ENCODE measurements at places on chromosomes 7 and 10.

DNA sequence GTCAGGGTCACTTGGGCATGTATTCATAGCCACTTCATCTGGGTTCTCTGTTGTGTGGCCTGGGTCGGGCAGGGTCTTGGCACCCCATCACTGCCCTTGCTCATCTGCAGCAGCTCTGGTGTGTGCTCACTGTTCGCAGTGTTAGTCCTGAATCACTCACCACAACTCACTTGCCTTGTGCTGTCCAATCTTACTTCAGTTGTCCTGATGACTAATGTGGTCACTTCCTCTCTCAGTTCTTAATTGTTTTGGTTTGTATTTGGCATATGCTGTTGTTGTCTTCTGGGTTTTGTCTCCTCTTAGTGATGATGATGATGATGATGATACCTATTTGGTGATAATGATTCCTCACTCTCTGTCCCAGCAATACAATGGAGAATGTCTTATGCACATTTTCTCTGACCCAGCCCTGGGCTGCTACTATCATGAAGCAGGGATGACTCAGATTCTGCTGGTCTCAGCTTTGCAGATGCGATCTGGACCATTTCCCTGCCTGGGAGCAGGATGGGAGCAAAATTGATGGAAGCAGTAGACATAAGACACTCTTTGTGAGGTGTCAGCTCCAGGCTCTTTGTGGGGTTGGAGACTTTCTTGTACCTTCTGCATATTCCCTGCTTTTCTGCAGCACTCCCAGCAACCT is 17.0 kb downstream of the ADRA2A start:
- no peak for DNase-seq

- DNase-seq: no peak
These were observed 52.0 kb downstream of the GRB10 start for GRCh38 chr7:50730446-50731400.

- no peak for DNase-seq
These were observed 10.8 kb upstream of the XPNPEP1 start for GRCh38 chr10:109933984-109934565.

DNA sequence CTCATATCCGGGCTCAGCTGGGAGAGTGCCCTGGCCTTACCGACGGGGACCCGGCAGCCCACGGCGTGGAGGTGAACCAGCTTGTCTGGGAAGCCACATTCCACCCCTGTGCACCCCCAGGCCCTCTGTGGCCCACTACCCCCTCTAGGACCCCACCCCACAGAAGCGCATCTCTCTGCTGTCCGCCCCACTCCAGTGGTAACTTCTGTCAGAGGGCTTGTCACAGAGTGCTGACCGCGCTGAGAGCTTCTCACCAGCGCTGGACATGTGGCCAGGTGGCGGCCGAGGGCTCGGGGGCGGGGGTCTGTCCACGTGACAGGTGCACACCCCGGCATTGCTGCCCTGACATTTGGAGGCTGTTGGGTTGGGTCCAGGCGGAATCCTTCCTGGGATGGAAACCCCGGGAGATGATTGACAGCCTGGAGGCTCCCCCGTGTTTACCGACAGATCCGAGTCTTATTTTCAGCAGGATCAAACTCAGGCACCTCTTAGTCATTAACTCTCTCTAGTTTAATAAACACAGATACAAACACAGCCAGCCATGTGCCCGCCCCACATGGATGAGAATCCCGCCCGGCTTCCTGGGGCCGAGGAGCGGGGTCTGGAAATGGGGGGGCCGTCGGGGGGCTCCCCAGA is 5.1 kb downstream of the ELFN1 start:
- peak; percentile 57 for DNase-seq

GRCh38 chr10:48856855-48857254 is 82.8 kb downstream of the LRRC18 start:
- DNase-seq: no peak

DNA sequence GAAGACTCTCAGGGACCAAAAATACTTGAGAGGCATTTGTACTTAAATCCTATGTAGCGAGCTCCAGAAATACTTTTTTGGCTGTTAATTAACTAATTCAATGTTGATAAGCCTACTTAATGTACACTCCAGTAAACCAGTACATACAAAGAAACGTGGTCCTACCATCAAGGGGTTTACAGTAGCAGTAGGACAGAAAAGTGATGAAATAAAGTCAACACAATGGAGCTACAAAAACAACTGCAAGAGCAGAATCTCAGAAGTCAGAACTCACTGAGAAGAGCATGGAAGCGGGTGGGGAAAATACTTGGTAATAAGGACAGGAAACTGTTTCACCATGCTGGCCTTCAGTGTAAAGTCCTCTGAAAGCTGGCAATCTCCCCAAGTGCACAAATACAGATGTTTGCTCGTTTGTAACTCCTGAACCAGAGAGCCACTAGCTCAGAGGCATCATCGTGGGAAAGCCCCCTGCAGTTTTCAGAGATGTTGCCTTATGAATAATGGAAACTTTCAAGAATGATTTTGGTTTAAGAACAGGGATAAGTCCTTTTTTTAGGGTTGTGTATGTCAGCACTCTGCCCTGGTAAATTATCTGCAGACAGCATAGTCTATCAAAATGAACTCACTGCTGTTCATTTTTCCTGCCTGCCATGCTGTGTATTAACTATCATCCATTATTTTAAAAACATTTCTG is 233.2 kb downstream of the SORCS1 start:
- DNase-seq: no peak

DNA sequence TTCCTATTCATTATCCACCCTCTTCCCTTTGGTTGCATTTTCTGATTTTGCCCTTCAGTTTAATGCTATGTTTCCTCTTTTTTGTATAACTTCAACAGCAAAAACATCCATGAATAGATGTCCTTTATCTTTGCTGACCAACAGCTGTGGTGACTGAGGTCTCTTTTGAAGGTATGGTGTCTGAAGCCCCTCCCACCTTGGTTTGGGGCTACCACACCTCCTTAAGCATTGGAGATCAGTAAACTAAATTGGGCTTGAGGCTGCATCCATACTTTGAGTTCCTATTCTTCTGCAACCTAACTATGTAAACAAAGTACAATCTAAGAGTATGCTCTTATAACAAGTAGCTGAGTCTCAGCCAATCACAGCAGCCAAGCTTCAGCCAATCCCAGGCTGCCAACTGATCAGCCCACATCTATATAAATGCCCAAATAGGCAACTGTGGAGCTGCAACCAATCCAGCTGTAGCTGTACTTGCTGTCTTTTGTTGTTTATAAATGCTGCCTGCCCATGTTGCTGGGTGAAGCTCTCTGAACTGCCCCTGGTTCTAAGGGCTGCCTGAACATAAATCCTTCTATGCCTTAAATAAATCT is 69.4 kb upstream of the PDLIM1 start:
- no peak for DNase-seq

DNA sequence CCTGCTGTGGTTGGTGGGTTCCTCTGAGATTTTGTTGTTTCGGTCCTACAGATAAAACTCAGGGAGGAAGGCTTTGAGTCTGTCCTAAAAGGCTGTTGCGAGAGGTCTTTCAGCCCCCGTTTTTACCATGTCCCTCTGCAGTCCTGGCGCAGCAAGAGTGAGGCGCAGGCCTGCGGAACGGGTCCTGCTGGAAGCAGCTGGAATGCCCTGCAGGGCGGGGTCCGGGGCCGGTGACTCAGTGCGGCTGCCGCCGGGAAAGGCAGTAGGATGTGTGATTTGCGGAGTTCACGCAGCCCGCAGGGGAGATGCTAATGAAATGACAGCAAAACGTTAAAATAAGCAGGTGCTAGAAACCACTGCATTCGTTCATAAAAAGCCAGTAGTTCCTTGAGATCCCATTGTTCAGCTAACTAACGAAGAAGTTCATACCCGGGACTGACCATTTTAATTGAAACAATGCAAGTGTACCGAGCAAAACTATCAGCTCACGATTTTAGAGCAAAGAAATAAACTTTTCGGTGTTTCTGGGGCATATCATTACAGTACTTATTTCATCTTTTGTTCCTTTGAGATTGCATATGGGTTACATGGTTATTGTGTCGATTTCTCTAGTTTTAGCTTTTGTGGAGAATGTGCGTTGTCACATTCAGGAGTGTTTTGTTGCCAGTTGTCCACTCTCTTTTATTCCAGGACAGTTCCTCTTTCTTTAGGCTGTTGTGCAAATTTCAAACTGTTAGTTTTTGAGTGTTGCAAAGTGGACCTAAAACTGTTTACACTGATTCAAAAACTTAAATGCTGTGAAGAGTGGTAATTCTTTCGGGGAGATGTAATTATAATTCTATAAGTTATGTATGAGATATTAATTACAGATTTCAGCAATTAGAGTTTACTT is 783 bp downstream of the ANLN start:
- DNase-seq: peak; percentile 78

DNA sequence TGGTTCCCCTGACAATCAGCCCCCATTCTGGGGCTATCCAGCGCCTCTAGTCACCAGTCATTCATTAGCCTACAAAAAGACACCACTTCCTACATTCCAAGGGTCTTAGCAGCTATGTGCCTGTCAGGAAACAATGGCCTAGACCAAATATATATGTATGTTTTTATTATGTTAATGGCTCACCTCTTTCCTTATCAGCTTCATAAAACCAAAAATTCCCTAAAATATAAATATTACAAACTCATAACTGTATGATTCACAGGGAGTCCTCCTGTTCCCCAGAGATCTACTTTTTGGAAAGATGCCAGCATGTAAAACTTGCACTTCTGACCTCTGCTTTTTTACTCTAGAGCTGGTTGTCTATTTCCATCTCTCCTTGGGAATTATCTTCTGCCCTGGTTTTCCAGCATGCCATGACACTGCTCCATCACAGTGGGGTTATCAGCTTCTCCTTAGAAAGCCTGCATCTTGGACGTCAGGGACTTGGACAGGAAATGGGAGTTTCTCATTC is 79.2 kb downstream of the ABCA13 start:
- no peak for DNase-seq

GRCh38 chr7:107463139-107464078 is 6.4 kb upstream of the GPR22 start:
- DNase-seq: peak; percentile 75

- no peak for DNase-seq
These were observed 93.0 kb upstream of the CYP26C1 start for GRCh38 chr10:92967641-92968040.

DNA sequence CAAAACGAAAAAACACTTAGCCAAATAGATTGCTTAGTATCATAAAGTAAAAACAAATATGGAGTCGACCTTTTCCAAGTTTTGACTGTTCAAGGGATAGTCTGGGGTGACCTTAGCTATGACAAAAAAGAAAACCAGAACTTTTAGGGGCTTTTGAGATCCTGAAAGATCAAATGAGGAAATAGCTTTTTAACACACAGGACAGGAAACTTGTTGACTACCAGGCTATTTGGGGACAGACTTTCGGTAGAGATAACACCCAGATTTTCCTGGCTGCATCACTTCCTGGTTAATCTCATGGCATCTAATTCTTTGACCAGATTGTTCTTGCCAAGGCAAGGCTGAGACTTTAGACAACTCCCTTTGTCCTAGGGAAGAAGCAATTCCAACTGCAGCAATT is 34.5 kb upstream of the EGR2 start:
- no peak for DNase-seq

- no peak for DNase-seq
These were observed 23.7 kb downstream of the XPNPEP1 start for GRCh38 chr10:109899356-109900331.

DNA sequence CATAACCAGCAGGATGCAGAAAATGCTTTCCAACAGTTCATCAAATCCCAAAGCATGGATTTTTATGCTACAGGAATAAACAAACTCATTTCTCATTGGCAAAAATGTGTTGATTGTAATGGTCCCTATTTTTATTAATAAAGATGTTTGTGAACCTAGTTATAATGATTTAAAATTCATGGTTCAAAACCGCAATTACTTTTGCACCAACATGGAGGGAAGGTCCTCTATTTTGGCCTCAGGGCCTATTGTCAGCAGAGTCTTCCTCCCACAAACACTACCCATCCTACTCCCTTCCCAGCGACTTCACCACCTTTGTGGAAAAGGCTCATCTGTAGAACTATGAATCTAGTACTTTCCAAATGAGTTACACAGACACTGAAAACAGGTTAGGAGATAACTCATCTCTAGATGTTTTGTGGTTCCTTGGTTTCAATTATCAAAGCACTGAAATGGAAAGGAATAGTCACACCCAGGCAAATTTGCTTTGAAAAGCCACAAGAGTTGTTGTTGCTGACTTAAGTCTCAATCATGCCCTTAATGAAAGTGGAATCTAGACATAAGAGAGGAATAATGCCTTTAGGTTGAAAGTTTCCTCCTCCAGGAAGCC is 59.4 kb upstream of the FRMD4A start:
- no peak for DNase-seq

- no peak for DNase-seq
These were observed 154.0 kb downstream of the SGMS1 start for GRCh38 chr10:50469778-50470193.

GRCh38 chr10:12609435-12609834 is 260.1 kb downstream of the CAMK1D start:
- DNase-seq: no peak

DNA sequence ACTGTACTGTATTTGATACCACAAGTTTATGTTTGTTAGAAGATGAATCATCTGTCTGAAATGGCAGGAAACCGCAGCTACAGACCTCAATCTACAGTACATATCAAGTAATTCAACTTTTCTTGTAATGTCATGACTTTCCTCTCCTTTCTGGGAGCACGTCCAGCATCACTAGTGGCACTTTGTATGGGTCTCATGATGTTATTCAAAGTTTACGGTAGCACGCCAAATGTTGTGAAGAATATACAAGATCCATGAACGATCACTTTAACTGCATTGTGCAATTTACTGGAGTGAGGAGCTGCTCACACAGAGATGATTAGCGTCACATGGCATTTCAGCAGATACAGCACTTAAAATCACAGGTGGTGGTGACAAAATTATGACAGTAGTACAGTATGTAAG is 257.8 kb upstream of the GNAI1 start:
- DNase-seq: no peak

DNA sequence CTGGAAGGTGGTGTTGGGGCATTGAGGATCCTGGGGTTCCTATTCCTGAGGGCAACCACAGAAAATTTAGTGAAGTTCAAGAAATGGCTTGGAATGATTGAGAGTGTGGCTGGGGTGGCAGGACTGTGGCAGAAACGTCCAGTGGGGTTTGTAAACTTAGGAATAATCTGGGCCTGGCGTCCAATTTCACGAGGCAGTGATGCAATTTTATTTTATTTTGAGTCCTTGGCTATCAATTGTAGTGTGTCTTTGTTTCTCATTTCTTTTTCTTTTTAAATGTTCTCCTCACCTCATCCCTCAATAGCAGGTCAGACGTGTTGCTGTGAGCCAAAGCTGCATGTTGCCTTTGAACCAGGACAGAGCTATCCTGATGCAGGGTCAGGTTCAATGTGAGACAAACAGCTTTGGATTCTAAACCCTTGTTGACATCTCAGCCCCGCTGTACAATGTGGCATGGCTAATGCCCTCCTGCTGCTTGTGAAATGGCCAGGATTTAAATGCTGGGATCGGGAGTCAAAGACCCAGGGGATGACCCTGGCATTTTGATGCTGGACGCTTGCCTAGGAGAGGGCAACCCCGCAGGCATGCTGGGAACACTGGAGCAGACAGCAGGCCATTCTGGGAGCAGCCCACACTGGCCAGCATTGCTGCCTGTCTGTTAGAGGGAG is 64.8 kb downstream of the RBM20 start:
- peak; percentile 24 for DNase-seq

GRCh38 chr7:50660040-50660829 is 95.0 kb upstream of the DDC start:
- peak; percentile 68 for DNase-seq
